ENCODE measurements at places on chromosomes 1 and 21.

DNA sequence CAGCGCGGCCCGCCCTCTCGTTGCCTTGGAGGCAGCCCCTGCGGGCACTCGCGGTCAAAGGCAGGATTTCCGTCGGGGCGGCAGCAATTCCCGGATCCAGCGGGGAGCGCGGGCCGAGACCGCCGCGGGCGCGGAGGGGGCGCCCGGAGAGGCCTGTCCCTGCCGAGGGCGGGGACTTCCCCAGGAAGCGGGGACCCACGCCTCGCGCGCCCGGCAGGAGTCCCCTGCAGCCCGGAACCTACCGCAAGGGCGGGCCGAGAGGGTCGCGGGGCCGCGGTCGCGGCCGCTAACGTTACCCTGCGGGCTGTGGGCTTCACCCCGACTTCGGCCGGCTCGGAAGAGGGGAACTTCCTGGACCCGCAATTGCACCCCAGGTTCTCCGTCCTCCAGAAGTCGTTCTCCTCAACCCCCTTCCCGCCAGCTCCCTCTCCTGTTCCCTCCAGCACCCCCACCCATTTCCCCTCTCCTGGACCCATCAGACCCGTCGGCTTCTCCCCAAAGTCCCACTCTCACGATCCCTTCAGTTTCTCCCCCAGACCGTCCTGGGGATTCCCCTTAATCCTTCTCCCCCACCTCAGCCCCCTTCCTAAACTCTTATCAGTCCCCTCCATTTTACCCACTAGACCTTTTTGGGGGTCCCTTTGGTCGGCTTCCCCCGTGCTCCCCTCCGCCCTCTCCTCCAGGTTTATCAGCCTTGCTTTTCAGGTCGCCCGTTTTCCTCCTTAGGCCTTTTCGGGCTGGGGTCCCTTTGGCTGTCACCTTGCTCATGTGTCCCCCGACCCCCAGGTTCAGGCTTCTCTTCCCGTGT, 604 bp downstream of the FGR start:
- no peak for ATAC-seq

DNA sequence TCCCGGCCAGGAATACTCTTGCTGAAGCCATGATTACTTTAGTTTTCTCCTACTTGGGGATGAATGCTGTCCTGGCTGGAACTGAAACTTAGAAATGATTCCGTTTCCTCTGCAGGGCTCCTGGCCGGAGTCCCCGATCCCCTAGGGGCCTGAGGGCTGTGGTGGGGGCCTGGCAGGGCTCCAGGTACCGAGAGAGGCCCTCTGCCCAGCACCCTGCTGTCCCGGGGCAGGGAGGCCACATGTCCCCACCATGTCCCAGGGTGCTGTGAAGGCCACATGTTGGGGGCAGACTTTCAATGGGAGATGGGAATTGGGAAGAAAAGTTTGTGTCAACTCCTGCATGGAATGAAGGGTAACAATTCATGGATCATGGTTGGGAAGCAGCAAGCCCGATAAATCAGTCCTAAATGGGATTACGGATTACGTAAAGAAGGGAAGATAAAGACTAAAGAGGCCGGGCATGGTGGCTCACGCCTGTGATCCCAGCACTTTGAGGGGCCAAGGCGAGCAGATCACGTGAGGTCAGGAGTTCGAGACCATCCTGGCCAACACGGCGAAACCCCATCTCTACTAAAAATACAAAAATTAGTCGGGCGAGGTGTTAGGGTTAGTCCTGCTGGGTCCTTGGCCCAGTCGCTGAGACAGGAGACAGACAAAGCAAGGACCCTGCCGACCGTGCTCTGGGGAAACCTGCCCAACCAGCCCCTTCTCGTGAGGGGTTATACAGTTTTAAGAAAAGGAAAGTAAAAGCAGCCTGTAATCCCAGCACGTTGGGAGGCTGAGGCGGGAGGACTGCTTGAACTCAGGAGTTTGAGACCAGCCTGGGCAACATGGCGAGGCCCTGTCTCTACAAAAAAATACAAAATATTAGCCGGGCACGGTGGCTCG, 37.6 kb downstream of the MORN1 start:
- ATAC-seq = no peak

GRCh38 chr1:216846339-216846738, 123.1 kb upstream of the ESRRG start:
- ATAC-seq = no peak

DNA sequence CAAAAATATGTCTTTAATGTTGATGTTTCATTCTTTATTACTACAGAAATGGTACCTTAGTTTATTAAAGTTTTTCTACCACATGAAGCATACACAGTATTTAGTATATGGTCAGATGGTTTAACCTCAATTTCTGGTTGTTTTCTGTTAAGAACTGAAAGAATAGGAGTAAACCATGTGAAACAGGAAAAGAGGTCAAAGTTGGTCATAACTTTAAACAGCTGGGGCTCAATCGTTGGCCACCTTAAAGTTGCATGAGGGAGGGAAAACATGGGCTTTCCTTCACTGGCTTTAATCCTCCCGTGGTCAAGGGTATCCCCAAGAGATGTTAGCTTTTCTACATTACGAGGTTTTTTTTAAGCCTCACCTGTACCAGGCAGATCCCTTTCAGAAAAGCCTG, 483.3 kb upstream of the ADAMTS5 start:
- ATAC-seq = no peak

Data from SK-N-SH treated with all-trans-retinoic acid at 6 μM for 48 hours (cell line).